Heart left ventricle (tissue), 16 donors: ENCODE measurements at places on chromosomes 5 and 9. TPM values are rescaled to one million over a fixed set of nuclear protein-coding genes. Genes with fewer than 3 reads are reported as not detected.

The PCDHA13 gene
- not detected for total RNA-seq

The PTPA gene
- total RNA-seq = 212 TPM

The IL33 gene
- 6.6 TPM for total RNA-seq

The HNRNPA0 gene
- total RNA-seq = 11.9 TPM

The SLC9A3 gene
- total RNA-seq = 1.4 TPM

- DNase-seq = no peak
Observed at GRCh38 chr5:97276474-97277120, 93.5 kb upstream of the RIOK2 start.

GRCh38 chr9:127735530-127736185 lies 564 bp upstream of the TOR2A start:
- no peak for DNase-seq

- no peak for DNase-seq
Observed at GRCh38 chr9:79013715-79014610, 557.8 kb upstream of the TLE4 start.

DNA sequence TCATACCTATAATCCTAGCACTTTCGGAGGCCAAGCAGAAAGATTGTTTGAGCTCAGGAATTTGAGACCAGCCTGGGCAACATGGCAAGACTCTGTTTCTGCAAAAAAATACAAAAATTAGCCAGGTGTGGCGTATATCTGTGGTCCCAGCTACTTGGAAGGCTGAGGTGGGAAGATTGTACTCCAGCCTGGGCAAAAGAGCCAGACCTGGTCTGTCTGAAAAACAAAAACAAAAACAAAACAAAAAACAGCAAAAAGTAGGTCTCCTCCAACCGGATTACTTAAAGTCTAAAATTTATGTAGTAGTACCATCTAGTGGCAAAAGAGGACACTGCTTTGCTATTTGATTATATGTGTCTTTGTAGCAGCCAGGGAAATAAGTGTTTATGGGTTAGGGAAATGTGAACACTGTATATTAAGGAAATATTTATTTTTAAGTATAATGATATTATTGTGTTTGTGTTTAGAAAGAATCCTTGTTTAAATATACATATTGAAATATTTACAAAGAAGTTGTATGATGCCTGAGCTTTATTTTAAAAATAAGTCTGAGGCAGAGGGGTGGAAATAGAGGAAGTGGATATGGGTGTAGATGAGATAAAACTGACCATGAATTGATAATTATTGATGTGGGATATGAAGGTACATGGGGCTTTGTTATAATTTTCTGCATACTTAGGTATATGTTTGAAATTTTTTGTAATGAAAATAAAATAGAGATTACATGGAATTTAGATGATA lies 20.0 kb downstream of the APC start:
- no peak for DNase-seq

DNA sequence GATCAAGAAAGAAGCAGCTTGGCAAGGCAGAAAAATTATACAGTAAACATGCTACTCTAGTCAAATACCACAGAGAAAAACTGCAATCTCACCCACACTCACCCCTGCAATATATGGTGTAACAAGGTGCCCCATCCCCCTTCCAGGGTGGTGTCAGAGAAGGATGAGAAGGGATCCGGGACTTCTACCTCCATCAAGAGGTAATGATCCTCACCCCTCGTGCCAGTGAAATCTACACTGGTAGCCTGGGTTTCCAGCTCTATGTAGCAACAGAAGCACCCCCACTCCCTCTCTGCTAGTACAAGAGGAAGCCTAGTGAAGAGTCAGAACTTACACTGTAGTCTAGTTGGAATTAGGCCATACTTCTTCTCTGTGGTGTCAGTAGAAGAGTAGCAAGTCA lies 18.9 kb downstream of the SLCO4C1 start:
- DNase-seq = no peak

- DNase-seq = no peak
Observed at GRCh38 chr9:35669331-35670145, 4.2 kb upstream of the CA9 start.

DNA sequence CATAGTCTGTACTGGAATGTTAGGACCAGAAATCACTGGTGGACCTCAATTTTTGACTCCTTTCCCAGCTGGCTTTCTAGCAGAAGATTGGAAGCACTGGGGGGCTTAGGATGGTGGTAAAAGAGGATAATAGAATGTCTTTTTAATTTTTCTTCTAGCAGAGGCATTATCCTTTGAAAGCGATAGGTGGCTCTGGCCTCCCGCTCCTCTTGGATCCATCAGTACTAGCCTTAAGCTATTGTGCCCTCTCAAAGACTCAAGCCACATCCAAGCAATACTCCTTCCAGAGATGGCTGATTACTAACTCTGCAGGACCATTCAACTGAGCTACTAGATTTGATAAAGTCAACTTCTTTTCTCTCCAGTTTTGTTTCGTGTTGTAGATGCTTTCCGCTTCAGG lies 610.6 kb downstream of the CDH12 start:
- no peak for DNase-seq

- DNase-seq = no peak
Observed at GRCh38 chr5:80688648-80689420, 34.1 kb upstream of the DHFR start.

GRCh38 chr5:82425591-82425990 lies 147.4 kb upstream of the RPS23 start:
- DNase-seq = no peak

DNA sequence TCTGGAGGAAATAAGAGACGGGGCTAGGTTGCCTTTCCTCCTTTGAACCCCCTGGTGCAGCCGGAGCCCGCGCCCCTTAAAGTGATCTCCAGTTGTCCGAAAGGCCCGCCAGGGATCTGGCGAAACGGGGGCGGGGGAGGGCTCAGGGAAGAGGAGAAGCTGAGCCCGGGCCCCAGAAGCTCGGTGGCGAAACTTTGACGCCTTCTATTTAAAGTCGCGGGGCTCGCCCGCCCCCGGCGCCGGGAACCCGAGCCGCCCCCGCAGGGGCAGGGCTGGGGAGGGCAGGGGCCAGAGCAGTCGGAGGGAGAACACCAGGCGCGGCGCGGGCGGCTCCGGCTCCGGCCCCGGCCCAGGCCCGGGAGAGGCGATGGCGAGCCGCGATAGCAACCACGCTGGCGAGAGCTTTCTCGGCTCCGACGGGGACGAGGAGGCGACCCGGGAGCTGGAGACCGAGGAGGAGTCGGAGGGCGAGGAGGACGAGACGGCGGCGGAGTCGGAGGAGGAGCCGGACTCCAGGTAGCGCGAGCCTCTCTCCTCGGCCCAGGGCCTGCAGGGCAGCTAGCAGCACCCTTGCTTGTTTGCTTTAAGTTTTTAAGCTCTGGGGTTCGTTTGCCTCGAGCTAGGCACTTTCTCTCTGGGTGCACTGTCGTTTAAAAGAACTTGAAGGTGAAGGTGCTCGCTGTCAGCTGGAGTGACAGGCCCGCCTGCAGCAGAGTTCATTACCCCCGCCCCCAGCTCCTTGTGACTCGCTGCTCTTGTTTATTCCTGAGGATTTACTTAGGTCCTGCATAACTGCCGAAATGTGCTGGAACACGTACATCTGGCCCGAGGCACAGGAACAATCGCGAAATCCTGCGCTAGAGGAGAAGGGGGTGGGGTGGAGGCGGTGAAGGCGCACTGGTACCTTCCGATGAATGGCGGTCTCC lies at the start of gene CMYA5:
Gene CMYA5, plus strand, starts transcription at position 296 of the 926 bp plus-strand sequence. Its CDS starts 72 bp downstream, at position 368.
- peak; percentile 84 for DNase-seq

GRCh38 chr9:136011376-136011702 lies 50.2 kb upstream of the UBAC1 start:
- peak; percentile 55 for DNase-seq

- no peak for DNase-seq
Observed at GRCh38 chr5:167602067-167602466, 689.4 kb upstream of the WWC1 start.

DNA sequence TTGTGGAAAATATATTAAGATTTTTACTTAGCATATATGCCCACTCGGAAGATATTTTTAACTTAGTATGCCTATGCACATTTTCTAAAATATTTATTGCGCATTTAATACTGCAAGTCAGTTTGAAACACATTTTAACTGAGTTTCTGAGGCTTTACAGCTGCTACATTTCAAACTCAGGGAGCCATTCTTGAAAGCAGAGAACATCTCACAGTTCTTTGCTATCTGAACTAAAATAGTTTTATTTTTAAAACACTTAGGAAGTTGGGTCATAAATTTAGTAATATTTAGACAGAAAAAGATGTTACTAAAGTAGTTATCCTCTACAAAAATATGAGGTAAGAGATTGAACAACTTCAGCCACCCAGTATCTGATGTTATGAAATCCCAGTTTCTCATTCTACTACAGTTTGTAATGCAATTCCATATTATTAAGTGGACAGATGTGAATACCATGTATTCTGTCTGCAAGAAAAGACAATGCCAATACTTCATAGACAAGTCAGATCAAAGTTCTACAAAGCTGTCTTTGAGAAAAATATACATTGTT lies 409.9 kb upstream of the EDIL3 start:
- DNase-seq = no peak

DNA sequence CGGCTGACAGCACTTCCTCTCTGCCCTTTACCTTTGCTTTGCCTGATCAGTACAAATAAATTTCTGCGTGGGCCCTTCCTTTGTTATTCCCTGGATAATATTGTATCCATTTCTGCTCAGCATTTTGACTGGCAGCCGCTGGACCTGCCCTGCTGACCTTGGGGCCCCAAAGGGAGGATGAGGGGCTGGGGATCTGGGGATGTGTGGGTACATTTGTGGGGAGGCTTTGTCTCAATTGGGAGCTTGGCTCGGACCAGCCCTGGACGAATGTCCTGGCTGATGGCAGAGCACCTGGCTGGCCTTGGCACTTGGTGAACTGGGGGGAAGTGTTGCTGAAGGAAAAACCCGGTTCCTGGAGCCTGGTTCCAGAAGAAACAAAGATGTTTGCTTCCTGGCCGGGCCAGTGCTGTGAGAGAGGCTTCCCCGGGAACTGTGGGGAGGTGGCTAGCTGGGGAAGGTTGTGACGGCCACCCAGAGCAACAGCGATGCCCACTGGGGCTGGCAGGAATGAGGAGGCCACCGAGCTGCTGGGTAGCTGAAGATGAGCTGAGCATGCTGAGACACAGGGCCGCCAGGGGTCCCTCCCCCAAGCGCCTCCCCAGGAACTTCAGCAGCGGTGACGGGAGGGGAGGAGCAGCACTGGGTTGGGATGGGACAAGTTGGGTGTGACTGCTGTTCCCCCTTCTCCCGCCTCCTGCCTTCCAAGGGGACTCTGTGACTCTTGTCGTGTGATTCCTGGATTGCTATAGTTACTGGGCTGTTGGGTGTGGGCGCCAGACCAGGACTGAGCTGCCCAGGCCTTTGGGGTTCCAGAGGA lies 8.4 kb downstream of the LMX1B start:
- DNase-seq = no peak

DNA sequence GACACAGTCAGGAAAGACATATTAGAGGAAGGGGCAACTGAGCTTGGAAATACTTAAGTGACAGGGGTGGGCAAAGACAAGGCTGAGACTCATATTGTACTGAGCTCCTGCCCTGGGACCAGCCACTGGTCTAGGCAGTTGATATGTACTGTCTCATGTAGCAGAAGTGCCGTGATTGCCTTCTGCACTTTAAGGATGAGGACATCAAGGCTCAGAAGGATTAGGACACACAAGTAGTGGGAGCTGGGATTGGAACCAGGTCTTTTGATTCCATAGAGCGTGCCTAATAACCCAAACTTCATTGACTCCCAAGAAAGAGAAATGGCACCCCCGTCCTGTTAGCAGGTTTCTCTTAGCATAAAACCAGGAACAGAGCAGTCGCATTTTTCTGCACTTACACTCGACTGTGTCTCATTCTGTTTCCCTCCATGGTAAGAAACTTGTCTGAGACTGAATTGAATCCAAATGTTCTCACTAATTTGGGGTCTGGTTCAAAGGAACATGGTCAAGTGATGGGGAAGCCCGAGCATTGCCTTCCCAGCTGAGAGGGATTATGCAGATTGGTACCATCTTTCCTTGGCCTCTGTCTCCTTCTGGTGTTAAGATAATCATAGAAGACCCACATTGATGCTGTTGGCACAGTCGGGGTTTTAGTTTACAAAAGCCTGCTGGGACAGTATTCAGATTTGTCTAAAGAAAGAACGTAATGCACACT lies 70.4 kb downstream of the ANGPTL2 start:
- no peak for DNase-seq

DNA sequence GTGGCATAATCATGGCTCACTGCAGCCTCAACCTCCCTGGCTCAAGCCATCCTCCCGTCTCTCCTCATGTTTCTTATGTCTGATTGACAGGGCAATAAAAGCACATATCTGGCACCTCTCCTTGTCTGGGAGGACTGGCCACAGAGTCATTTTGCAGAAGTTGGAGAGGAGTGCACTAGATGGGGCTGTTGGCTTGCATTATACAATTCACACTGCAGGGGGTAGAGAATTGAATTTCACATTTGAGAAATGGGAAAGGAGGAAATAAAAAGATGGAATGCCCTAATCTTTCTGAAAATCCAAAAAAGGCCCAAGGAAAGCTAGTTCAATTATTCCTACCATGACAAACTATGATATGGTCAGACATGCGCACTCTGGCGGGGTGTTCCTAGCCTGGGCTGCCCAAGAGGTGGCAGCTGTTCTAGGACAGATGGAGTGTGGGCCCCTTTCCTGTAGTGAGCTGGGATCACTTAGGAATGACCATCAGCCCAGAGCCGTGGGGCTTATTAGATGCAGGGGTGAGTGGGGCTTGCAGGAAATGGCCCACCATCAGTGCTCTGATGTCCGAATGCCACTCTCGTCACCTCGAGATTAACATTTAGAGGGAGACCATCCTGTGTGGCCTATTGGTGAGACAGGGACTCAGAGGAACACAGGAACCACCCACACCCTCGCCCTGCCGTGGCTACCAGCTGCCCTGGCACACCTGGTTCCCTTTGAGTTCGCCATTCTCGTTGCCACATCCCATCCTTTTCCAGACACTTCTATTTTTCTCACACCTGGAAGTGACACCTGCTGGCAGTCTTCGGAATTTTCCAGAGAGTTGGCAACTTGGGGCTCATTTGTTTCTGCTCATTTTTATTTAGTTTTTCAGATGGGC lies 21.8 kb upstream of the ANKRD18A start:
- DNase-seq = no peak
